ENCODE measurements at places on chromosomes 16 and 17. TPM values are rescaled to one million over a fixed set of nuclear protein-coding genes. Genes with fewer than 3 reads are reported as not detected.

OR2C1 gene
- not detected for total RNA-seq

CPNE7 gene
- total RNA-seq = 11.5 TPM

CCL17 gene
- total RNA-seq = not detected

CDH1 gene
- total RNA-seq = 84.4 TPM

AIPL1 gene
- not detected for total RNA-seq

CIITA gene
- total RNA-seq = 0.04 TPM

TLCD1 gene
- total RNA-seq = 4.7 TPM

- DNase-seq = no peak
These were observed 462.5 kb upstream of the EEF2KMT start for GRCh38 chr16:5560084-5560483.

- no peak for DNase-seq
These were observed 76.2 kb downstream of the RBFOX1 start for GRCh38 chr16:7408700-7409365.

GRCh38 chr16:29900888-29901606 lies 759 bp downstream of the ASPHD1 start:
- DNase-seq = no peak

GRCh38 chr17:57939797-57940196 lies 15.4 kb downstream of the CUEDC1 start:
- DNase-seq = no peak

GRCh38 chr17:6853764-6854442 lies 22.4 kb upstream of the TEKT1 start:
- no peak for DNase-seq

DNA sequence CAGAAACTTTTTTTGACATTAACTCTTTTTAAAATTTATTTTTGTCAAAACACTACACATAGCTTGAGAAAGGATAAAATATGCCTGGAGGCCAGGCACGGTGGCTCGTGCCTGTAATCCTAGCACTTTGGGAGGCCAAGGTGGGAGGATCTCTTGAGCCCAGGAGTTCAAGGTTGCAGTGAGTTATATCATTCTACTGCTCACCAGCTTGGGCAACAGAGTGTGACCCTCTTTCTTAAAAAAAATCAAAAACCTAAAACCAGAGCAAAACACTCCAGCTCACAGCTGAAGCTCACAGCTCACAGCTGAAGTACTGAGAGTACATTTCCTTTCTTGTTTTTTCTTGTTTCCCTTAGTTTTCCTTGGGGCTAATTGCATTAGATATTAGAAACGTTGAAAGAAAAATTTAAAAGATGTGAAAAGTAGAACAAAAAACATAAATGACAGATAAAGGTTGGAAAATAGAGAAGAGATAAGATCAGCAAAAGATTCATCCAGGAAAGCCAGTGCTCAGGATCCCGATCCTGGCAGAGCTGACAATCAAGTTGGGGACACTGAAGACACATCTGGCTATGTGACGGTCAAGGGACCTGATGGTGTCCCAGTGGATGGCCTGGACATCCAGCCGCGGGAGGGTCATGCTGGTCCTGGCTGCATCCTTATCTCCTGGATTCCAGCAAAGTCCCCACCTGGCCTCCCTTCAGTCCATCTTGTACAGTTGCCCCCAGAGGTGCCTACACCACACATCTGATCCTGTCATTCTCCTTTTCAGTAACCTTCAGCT lies 9.8 kb downstream of the CHST6 start:
- DNase-seq = no peak

GRCh38 chr17:57440522-57441269 lies 184.4 kb downstream of the MSI2 start:
- DNase-seq = peak; percentile 74

DNA sequence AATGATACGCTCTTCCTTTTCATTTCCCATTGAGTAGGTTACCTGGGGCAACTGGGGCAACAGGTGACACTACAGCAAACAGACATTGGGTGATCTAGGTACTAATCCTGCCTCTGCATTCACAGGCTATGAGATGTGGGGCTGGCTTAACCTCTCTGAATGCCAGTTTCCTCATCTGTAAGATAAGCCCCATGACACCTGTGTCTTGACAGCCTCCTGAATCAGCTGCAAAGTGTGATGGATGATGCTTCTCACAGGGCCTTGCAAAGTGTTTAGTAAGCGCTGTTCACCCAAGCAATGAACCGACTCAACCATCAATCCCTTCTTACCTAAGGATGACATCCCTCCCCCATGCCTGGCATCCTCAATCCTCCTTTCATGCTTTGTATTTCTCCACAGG lies 322.8 kb downstream of the XYLT1 start:
- DNase-seq = no peak

DNA sequence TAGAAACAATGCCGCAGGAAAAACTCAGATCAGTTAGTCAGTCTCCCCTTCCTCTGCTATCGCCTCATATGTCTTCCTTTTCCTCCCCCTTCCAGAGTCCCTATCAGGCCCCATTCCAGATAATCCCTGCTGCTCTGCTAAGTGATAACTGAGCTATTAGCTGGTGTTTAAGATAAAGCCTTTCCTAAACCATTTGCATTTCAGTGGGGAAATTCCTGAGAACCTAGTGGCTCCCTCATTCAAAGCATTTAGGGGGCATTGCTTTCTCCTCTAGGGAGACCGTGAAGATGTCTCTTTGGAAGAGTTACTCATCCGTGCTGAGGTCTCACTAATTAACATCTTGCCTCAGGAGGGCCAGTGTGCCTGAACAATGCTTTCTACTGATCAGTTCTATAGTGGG lies 401.6 kb downstream of the NPIPA7 start:
- DNase-seq = no peak

- DNase-seq = no peak
These were observed 13.4 kb upstream of the SULT1A1 start for GRCh38 chr16:28623172-28623711.

- DNase-seq = no peak
These were observed 144.5 kb downstream of the RPTOR start for GRCh38 chr17:80689129-80689619.

GRCh38 chr17:49353607-49354006 lies 8.4 kb downstream of the ZNF652 start:
- no peak for DNase-seq

DNA sequence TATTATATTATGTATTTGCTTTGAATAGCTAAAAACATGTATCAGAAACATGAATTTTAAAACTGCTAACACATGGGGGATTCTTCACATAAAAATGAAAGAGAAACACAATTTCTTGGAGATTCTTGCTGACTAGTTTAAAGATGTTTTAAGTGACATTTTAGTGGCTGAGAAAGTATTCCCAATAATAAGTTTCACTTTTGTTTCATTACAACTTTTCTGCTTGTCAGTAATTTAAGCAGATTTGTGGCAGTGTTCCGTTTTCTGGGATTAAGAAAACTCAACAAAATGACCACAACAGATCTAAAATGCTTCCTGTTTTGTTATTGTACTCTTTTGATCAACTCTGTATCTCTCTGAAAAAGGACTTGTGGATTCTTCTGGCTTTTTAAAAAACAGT lies 75.9 kb downstream of the NLK start:
- no peak for DNase-seq

- no peak for DNase-seq
These were observed 416 bp downstream of the RNF43 start for GRCh38 chr17:58416937-58417299.

DNA sequence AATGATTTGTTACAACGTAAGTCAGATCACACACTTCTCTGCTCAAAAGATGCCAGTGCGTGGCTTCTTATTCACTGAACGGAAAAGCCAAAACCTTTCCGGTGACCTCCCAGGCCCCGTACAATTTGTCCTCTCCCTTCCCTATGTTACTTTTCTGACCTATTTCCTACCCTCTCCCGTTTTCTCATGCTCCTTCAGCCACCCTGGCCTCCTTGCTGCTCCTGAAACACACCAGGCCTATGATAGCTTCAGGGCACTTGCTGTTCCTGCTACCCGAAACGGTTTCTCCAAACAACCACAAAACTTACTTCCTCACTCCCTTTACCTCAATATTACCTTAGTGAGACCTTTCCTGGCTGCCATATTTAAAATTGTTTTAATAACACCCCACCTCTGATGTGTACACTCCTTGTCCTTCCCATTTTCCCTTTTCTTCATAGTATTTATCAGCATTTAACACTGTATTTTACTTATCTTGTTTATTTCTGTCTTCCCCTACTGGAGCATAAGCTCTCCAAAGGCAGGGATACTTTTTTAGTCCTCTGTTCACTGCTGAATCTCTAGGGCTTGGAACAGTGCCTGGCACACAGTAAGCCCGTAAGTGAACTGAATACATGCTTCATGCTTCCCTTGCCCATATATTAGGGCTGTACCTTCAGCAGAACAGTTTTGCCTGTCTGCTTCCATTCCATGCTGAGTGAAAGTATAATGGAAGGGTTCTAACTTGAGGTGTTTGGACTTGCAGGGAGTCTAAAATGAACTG lies 10.9 kb upstream of the ARL2BP start:
- DNase-seq = no peak

GRCh38 chr17:44956998-44957981 lies 9.7 kb upstream of the KIF18B start:
- no peak for DNase-seq

GRCh38 chr16:55214974-55215494 lies 109.0 kb upstream of the IRX6 start:
- no peak for DNase-seq

- DNase-seq = no peak
These were observed 9.4 kb upstream of the ARHGAP23 start for GRCh38 chr17:38418693-38419507.

GRCh38 chr16:81319221-81319912 lies 4.6 kb downstream of the GAN start:
- DNase-seq = peak; percentile 44

- no peak for DNase-seq
These were observed 32.4 kb downstream of the SMYD4 start for GRCh38 chr17:1797323-1797722.

All from kidney epithelial cell (primary cell).